ENCODE measurements at places on chromosomes 16 and 17.

- DNase-seq, result no peak
These were observed 12.0 kb downstream of the MYO18A start for GRCh38 chr17:29168079-29168758.

DNA sequence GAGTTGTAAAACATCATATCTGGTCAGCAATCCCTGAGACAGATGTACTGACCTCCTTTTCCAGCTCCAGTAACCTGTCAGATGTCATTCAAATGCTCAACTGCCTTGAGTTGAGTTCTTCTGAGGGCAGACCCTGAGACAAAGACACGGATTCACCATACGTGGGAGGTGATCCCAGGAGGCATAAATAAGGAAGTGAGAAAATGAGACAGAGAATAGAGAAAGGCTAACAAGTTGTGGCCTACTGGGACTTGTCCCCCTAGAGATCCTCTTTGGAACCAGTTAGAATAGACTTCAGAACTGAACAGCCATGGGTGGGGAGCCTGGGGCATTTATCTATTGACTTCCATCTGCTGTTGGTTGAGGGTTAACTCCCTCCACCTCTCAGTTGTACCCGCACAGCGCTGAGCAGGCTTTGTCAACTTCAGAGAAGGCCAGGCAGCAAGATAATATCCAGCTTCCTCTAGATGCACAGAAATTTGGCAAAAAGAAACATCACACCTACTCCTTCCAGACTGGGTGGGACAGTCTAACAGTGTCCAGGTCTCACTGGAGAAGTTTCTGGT, 123.0 kb upstream of the DYNLRB2 start:
- no peak for DNase-seq

DNA sequence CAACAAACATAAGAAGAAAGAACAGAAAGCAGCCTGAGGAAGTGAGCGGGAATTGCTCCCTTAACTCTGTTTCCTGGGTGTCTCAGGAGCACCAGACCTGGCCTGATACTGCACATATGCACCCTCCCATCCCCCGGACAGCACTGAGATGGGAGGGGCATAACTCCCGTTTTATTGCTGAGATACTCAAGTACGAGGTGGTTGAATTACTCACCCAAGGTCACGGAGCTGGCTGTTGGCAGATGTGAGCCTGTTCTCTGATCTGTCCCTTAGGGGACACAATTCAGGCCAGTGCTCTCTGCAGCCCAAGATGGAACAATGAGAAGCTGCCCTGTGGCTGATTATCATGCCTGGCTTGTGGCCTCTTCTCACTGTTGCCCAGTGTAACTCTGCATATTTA, 9.1 kb upstream of the MED9 start:
- no peak for DNase-seq

DNA sequence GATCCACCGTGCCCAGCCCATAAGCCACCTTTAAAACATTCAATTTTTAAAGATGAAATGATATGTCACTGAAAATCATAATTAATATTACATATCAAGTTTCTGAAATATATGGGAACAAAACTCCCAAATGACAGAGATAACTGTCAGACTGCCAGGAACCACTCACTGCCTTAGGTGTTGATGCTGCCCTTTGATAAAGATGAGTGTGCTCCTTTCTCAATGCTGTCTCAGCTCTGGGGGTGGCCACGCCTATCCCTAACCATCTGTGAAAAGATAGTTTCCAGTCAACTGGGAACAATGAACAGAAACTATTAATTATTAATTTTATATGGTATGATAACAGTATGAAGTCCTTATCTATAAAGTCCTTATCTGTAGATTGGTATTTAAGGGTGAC, 177.7 kb downstream of the MYO1D start:
- no peak for DNase-seq

DNA sequence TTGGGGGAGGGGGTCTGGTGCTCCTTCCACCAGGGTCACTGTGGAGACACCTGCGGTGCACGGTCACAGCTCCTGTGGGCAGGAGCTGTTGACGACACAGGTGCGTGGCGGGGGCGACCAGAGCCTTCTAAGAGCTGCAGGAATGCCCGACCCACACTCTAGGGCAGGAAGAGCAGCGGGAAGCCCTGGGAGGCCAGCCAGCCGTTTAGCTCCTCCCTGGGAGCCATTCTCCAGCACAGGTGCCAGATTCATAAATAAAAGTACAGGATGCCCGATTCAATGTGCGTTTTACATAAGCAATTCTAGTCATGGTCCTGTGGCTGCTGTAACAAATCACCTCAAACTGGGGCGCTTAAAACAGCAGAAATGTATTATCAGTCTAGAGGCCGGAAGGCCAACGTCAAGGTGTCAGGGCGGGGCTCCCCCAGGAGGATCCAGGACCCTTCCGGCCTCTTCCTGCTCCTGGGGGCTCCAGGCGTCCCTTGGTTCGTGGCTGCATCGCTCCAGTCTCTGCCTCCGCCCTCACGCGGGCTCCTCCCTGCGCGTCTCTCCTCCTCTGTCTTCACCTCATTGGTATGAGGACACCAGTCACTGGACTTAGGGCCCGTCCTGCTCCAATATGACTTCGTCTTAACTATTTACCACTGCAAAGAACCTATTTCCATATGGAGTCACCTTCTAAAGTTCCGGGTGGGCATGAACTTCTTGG, 155.4 kb downstream of the FOXL1 start:
- DNase-seq, result no peak

GRCh38 chr16:77856438-77857160, 68.2 kb downstream of the VAT1L start:
- DNase-seq, result no peak

- DNase-seq, result no peak
These were observed 676 bp downstream of the CPD start for GRCh38 chr17:30379303-30379902.

GRCh38 chr17:48441231-48441711, 11.3 kb upstream of the SKAP1 start:
- DNase-seq, result no peak

DNA sequence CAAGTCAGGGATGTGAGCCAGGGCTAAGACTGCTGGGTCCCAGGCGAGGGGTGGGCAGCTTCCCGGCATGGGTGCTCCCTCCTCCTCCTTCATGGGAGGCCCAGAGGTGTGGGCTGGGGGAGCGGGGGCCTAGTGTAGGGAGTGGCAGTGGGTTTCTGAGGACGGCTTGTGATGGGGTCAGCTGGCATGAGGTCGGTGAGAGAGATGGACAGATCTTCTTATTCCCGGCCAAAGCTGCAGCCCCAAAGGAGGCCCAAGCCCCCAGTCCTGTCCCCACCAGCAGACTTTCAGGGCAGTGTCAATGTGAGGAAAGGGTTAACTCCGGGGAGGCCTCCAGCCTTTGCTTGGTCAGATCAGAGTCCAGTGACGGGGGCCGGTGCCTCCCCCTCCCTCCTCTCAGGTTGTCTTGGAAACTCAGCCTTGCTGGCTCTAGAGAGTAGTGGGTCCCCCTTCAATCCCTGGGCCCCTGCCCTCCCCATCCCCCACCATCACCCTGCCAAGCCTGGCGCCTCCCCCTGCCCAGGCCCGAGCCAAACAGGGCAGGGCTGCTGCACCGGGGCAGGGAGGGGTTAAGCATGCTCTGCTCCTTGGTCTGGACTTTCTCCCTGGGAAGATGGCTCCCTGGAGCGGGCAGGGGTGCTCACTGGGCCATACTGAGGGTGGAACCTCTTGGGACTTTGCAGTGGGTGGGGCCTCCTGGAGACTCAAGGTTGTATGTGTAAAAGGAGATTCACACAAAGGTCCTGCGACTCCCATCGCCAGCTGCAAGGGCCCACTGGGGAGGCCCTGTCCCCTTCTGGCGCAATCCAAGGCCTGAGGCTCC, 12.4 kb downstream of the NAT9 start:
- DNase-seq, result peak; percentile 68

DNA sequence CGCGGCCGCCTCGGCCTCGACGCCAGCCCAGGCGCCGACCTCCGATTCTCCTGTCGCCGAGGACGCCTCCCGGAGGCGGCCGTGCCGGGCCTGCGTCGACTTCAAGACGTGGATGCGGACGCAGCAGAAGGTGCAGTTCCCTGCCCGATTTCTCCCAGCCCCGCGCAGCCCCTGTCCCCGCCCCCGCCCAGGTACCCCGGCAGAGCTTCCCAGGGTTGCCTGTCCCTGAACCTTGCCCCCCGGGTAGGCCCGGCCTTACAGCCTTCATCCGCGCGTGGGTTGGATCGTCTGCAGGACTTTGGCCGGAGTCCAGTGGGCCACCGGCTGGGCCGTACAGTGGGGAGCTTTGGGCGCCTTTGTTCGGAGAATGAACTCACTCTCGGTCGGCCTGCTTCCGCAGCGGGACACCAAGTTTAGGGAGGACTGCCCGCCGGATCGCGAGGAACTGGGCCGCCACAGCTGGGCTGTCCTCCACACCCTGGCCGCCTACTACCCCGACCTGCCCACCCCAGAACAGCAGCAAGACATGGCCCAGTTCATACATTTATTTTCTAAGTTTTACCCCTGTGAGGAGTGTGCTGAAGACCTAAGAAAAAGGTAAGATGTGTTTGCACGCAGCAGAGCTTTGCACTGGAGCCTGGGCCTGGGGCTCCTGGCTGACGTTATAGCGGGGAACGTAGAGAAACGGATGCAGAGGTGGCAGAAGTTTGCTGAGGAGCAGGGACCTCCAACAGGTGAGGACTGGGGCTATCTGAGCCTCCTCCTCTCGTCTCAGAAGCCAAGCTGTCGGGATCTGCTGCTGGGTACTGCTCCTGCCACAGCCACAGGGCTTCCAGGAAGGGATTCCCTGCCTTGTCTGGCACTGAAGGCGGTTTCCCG, 593 bp downstream of the GFER start:
- no peak for DNase-seq

DNA sequence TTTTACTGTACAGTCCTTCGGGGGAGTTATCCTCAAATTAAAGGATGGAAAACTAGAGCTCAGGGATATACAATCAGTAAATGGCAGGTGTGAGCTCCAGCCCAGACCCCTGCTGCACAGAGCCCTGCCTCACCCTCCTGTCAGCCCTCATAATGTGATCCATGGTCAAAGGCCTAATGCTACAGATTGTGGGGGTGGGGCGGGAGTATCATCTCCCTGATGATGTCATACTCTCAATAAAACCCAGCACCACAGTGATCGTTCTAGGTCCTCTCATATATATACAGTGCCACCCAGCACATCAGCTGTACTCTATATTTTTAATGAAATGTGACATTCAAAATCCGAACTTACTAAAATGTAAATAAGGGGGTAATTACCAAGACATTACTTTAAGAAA, 61.5 kb downstream of the SLC39A11 start:
- no peak for DNase-seq

DNA sequence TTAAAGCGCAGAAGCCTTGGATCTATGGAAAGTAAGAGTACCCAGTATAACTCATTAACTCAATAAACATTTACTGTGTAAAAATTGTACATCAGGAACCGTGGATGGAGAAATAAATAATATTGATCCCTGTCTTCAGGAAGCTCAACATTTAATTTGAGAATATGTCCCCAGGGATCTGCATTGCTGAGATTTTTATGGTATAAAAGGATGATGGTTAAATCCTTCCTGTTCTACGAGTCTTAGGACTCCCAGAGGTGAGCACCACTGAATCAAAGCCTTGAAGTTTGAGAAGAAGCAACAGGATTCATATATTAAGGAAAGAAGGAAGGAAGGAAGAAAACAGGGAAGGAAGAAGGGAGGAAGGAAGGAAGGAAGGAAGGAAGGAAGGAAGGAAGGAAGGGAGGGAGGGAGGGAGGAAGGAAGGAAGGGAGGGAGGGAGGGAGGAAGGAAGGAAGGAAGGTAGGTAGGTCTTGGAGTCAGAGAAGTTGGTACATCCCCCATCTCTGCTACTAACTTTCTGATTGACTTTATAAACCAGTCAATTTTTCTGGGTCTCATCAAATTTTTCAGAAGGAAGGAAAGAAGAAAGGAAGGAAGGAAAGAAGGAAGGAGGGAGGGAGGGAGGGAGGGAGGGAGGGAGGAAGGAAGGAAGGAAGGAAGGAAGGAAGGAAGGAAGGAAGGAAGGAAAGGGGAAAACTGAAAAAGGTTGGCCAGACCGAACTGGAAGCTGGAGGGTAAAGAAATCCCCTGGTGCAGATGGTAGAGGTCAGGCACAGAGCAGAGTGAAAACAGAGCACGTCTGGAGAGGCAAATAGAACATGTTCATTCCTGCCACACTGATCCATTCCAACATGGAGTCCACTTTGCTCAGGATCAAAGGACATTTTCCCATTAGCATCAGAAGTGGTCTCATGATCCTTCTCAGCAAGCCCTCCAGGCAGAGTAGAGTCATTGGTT, 422.2 kb upstream of the CDH11 start:
- DNase-seq, result no peak

- DNase-seq, result no peak
These were observed 2.0 kb downstream of the NTAN1 start for GRCh38 chr16:15053904-15054303.

DNA sequence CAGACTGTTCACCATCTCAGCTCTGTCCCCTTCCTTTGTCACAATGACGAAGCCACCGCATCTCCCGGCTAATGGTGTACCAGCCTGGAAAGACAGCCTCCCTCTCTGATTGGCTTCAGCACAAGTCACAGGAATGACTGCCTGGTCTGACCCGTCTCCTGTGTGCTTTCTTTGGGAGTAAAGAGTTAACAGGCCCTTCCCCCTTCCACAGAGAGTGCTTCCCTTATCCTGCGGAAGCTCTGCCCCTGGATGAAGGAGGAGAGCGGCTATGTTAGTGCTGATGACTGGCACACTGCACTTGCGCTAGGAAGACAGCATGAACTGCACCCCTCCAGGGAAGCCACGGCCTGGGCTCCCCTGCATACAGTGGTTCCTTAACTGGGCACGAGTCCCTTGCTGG, 11.3 kb downstream of the USB1 start:
- peak; percentile 24 for DNase-seq

GRCh38 chr17:45087504-45087975, 26.4 kb downstream of the NMT1 start:
- no peak for DNase-seq

DNA sequence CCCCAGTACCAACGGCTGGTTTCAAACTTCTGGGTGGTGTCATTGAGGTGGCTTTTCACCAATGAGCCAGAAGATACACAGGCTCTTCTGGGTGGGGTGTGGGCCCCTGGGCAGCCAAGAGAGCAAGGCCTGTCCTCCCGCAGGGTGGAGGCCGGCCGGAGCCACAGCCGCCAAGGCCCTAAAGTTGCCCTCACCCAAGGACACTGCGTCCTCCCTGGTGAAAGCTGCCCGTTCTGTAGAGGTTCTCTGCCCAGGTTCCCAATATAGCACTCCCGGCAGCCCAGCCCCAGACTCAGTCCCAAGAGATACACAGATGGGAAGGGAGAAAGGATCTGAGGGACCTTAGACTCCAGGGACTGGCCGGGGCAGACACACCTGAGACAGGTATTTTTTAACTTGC, 10.7 kb upstream of the CACNG1 start:
- DNase-seq, result no peak

- no peak for DNase-seq
These were observed 175.3 kb downstream of the PRKCA start for GRCh38 chr17:66477615-66478283.

DNA sequence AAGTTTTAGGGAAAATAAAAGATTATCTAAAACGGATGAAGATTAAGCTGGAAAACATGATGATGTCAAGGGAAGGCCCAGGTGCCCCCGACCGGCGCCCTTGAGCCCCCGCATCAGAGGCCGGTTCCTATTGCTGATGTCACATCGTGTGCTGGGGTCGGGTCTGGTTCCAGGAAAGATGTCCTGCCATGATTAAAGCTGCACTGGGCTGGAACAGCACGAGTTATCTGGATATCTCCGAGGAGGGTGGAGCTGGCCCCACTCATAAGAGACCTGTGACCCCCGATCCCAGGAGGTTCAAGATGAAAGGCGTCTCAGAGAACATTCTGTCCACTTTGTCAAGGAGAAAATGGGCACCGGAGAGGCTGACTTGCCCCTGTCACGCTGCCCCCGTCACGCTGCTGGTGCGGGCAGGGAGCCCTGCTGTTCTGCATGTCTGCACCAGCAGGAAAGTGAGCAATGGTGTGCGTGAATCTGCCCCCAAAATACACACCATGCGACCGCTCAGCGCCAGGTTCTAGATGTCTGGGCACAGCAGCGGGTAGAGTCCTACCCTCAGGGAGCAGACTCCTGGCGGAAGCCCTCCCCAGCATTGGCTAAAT, 53.0 kb downstream of the ENGASE start:
- DNase-seq, result no peak

All from left hindlimb (tissue), 1 donor.